ENCODE measurements at places on chromosomes 6 and 20. TPM values are rescaled to one million over a fixed set of nuclear protein-coding genes. Genes with fewer than 3 reads are reported as not detected.

Gene METTL24
- total RNA-seq: 1.1 TPM

Gene RUNX2
- total RNA-seq: 2.6 TPM

Gene PSMG4
- total RNA-seq: 17.6 TPM

Gene WFDC2
- total RNA-seq: 163 TPM

Gene HCRTR2
- 0.17 TPM for total RNA-seq

Gene STMN3
- 2.1 TPM for total RNA-seq

Gene NNAT
- 0.76 TPM for total RNA-seq

Gene OR2J3
- not detected for total RNA-seq

Gene VPS52
- 53.9 TPM for total RNA-seq

DNA sequence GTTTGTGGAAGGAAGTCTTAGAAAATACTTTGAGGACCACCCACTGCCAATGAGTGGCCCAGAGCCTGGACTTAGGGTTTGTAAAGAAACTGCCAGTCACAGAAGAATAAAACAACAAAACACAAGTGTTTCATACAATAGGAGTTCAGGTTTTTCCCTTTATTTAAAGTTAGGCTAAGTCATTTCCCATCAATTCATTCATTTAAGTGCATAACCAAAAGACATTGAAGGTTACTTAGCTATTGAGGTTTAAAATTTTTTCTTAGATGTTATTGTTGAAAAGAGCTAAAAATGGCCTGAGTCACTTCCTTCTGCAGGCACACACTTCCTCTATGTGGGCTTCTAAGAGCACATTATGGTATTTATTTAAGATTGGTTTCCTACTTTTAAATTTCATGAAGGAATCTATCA, 54.2 kb downstream of the ARMC2 start:
- H3K4me1 ChIP-seq: peaks cover 17% of the 10 kb centered on the region
- H3K36me3 ChIP-seq: no peaks in the 10 kb centered on the region
- no peaks in the 10 kb centered on the region for H3K27me3 ChIP-seq
- H3K4me3 ChIP-seq: no peak overlapping the region
- no peak for DNase-seq

- no peaks in the 10 kb centered on the region for H3K36me3 ChIP-seq
- H3K4me3 ChIP-seq: no peak overlapping the region
- DNase-seq: no peak
- no peak overlapping the region for H3K27ac ChIP-seq
- H3K27me3 ChIP-seq: no peaks in the 10 kb centered on the region
Measured at GRCh38 chr6:49826743-49827406, 39.5 kb downstream of the CRISP1 start.

GRCh38 chr6:5205877-5206850, 54.6 kb downstream of the LYRM4 start:
- H3K27me3 ChIP-seq: no peaks in the 10 kb centered on the region
- no peaks in the 10 kb centered on the region for H3K36me3 ChIP-seq
- DNase-seq: peak; percentile 62
- peaks cover 25% of the 10 kb centered on the region for H3K4me1 ChIP-seq

DNA sequence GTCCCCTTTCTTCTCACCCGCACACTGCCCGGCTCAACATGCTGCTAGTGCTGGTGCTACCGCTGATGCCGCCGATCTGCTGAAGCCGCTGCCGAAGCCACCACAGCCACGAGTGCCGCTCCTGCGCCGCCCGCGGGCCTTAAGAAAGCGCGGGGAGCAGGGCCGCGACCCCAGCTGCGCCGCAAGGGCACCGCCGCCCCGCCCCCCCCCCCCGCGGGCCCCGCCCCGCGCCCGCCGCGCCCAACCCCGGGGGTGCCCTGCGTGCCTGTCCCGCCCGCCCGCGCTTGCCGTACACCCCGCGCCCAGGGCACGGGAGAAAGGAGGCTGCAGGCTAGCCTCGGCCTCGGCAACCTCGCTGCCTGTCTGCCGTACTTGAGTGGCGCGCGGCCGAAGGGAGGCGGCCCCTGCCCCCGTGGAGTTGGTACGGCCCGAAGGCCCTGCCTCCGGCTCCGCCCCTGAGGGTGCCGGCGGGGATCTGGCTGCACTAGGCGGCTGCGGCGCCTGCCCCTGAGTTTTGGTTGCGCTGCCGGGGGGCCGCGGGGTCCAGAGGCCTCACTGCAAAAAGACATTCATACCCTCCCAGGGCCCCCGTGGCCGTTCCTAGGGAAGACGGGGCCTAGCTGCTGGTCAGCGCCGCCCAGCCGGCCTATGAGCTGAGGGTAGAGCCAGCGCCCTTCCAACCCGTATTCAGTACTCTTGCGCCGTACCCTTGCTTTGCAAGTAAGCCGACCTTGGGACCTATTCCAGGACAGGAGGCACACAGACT, at the start of gene SOD2:
TSS of gene SOD2 (minus strand) at position 114 of the 766 bp plus-strand sequence. CDS start at position 40, 74 bp downstream.
- peak within 1 kb of the TSS; percentile 94 for H3K27ac ChIP-seq
- H3K4me1 ChIP-seq: peaks cover 48% of the 10 kb centered on the region
- H3K36me3 ChIP-seq: peaks cover 7% of the 10 kb centered on the region
- H3K4me3 ChIP-seq: peak within 1 kb of the TSS; percentile 73
- H3K27me3 ChIP-seq: no peaks in the 10 kb centered on the region
- DNase-seq: peak; percentile 97

- no peak overlapping the region for H3K4me3 ChIP-seq
- no peaks in the 10 kb centered on the region for H3K36me3 ChIP-seq
- no peak overlapping the region for H3K27ac ChIP-seq
Measured at GRCh38 chr6:96624957-96625356, 62.0 kb downstream of the FHL5 start.

DNA sequence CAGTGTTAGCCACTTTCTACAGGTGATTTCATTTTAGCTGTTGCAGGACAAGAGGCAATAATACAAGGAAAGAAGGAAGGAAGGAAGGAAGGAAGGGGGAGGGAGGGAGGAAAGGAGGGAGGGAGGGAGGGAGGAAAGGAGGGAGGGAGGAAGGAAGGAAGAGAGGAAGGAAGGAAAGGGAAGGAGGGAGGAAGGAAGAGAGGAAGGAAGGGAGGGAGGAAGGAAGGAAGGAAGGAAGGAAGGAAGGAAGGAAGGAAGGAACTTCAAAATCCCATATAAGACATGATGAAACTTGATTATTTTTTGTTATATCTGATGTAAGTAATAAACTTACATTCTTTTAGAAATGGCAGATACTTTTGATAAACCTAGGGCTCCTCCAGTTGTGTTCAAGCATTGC, 83.6 kb downstream of the TFAP2B start:
- H3K36me3 ChIP-seq: no peaks in the 10 kb centered on the region
- no peaks in the 10 kb centered on the region for H3K4me1 ChIP-seq
- DNase-seq: no peak
- no peak overlapping the region for H3K4me3 ChIP-seq

- no peaks in the 10 kb centered on the region for H3K4me1 ChIP-seq
- H3K36me3 ChIP-seq: peaks cover 12% of the 10 kb centered on the region
- DNase-seq: no peak
- H3K27me3 ChIP-seq: no peaks in the 10 kb centered on the region
- H3K4me3 ChIP-seq: no peak overlapping the region
- H3K27ac ChIP-seq: no peak overlapping the region
Measured at GRCh38 chr6:150732765-150733539, 132.6 kb upstream of the MTHFD1L start.

GRCh38 chr6:31465718-31466117, 32.2 kb upstream of the MICB start:
- DNase-seq: no peak
- no peaks in the 10 kb centered on the region for H3K36me3 ChIP-seq
- H3K4me1 ChIP-seq: peaks cover 12% of the 10 kb centered on the region
- H3K27me3 ChIP-seq: no peaks in the 10 kb centered on the region
- no peak overlapping the region for H3K27ac ChIP-seq
- H3K4me3 ChIP-seq: no peak overlapping the region

DNA sequence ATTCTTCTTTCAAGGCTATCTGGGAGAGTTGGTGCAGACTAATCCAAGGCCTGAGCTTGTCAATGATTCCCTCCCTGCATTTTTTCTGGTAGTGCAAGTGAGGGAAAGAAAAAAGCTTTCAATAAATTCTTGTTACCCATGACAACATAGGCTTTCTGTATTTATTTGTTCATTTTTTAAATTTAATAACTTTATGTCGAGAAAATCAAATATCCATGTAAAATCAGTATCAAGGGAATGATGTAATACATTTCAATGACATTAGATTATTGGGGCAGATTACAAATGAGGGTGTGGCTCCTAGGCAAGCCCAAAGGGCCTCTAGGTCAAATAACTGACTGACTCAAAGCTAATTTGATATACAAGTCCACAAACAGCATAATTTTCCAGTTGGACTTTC, 104.0 kb downstream of the GJA1 start:
- no peak overlapping the region for H3K4me3 ChIP-seq
- H3K27ac ChIP-seq: no peak overlapping the region
- H3K4me1 ChIP-seq: no peaks in the 10 kb centered on the region
- no peaks in the 10 kb centered on the region for H3K27me3 ChIP-seq
- no peaks in the 10 kb centered on the region for H3K36me3 ChIP-seq

DNA sequence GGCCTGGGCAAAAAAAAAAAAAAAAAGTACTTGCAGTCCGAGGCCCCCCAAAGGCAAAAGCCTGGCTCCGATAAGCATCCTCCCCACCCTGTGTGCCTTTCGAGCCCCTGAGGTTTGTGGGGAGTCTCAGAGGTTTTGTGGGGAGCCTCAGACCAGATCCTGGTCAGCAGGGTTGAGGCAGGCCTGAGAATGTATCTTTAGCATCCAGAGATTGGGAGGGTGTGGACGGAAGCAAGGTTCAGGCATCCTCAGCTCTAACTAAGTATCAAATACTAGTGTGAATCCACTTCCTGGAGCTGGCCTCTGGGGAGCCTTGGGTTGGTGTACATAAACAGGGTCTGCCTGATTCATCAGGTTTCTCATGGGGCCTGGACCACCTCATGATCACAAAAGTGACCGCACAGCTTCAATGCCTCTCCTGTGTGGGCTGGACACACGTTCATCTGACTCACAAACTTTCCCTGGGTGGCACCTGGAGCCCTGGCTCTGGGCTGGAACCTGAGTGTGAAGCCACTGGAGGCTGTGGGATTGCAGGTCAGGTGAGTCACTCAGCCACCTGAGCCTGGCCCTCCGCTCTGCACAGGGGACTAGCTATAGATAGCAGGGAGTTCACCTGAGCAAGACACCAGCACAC, 24.4 kb downstream of the PCMTD2 start:
- H3K4me3 ChIP-seq: no peak overlapping the region
- no peaks in the 10 kb centered on the region for H3K36me3 ChIP-seq
- no peak overlapping the region for H3K27ac ChIP-seq
- DNase-seq: no peak

GRCh38 chr6:16135066-16135465, 6.2 kb downstream of the MYLIP start:
- no peak overlapping the region for H3K27ac ChIP-seq
- H3K4me3 ChIP-seq: no peak overlapping the region
- DNase-seq: no peak
- H3K36me3 ChIP-seq: no peaks in the 10 kb centered on the region
- peaks cover 76% of the 10 kb centered on the region for H3K4me1 ChIP-seq

DNA sequence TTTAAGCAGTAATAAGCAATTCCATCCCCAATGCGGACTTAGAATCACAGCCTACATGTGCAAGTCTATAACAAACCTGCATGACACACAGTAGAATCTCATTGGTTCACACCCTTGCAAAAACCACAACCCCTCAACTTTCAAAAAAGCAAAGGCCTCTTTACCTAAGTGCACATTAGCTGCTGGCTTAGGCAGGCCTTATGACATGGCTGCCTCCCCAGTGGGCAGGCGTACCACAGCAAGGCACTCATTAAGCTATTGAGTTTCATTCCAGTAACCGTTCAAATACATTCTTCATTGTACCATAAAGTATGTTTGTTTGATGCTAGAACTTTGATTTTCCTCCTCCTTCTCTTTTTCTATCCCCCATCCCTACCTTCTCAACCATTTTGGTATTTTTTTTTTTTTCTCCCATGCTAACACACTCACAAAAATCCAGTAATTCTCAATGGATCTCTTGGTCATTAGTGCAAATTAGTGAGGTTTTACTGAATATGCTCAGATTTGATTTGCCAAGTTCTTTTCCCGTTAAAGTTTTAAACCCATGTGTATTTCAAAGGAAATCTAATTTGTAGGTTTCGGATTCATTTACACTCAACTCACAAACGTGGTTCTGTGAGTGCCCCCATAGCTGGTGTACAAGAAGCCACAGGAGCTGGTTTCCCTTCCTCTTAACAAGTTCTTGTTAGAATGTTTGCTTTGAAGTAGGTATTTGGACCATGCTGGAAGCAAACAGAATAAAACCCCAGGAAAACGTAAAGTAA, 460.4 kb upstream of the RUNX2 start:
- no peak overlapping the region for H3K4me3 ChIP-seq
- no peak for DNase-seq
- no peaks in the 10 kb centered on the region for H3K27me3 ChIP-seq
- no peaks in the 10 kb centered on the region for H3K4me1 ChIP-seq
- no peaks in the 10 kb centered on the region for H3K36me3 ChIP-seq
- no peak overlapping the region for H3K27ac ChIP-seq

DNA sequence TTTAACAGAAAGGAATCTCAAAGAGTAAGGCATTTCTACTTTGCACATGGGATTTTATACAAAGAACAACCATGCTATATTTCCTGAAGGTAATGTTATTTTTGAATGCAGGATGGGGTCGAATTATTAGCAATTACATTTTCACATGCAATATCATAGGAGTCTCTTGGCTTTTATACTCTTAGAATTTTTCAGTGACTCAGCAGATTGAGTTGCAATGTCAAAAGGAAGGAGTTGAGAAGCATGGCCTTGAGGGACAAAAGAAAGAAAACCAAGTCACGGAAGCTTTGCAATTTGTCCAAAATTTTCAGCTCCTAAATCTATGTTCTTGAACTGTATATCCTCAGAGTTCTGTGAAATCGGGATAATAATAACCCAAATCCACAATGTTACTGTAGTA, 181.1 kb downstream of the GRM1 start:
- no peak overlapping the region for H3K27ac ChIP-seq
- no peaks in the 10 kb centered on the region for H3K4me1 ChIP-seq
- no peak overlapping the region for H3K4me3 ChIP-seq
- H3K36me3 ChIP-seq: no peaks in the 10 kb centered on the region
- DNase-seq: no peak

- peaks cover 6% of the 10 kb centered on the region for H3K4me1 ChIP-seq
- no peaks in the 10 kb centered on the region for H3K36me3 ChIP-seq
- no peaks in the 10 kb centered on the region for H3K27me3 ChIP-seq
- no peak overlapping the region for H3K27ac ChIP-seq
- H3K4me3 ChIP-seq: no peak overlapping the region
Measured at GRCh38 chr20:62591122-62591468, 51.2 kb upstream of the SLCO4A1 start.

- no peaks in the 10 kb centered on the region for H3K27me3 ChIP-seq
- no peaks in the 10 kb centered on the region for H3K4me1 ChIP-seq
- no peak overlapping the region for H3K4me3 ChIP-seq
- DNase-seq: no peak
- H3K27ac ChIP-seq: no peak overlapping the region
Measured at GRCh38 chr6:30238178-30238795, 25.1 kb upstream of the TRIM26 start.

All from upper lobe of left lung (tissue), 6 donors.